Stimulated activated CD8-positive, alpha-beta memory T cell treated with anti-CD3 and anti-CD28 coated beads, Interleukin-15, amount 100 ng/mL, for 24 hours (primary cell): ENCODE measurements at places on chromosomes 16 and 17.

DNA sequence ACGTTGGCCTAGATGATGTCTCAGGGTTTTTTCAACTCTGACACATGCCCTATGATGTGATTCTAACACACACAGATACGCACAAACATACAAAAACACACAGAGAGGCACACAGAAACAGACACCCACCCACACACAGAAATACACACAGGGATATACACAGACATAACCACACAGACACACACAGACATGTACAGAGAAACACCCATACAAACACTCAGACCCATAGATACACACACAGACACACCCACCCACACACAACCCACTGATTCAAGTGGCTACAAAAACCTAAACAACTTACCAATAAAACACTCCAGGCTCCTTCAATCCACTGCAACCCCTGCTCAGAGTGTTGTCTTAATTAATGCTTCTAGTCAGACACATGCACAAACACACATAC is 244.6 kb upstream of the CCL2 start:
- DNase-seq: no peak

DNA sequence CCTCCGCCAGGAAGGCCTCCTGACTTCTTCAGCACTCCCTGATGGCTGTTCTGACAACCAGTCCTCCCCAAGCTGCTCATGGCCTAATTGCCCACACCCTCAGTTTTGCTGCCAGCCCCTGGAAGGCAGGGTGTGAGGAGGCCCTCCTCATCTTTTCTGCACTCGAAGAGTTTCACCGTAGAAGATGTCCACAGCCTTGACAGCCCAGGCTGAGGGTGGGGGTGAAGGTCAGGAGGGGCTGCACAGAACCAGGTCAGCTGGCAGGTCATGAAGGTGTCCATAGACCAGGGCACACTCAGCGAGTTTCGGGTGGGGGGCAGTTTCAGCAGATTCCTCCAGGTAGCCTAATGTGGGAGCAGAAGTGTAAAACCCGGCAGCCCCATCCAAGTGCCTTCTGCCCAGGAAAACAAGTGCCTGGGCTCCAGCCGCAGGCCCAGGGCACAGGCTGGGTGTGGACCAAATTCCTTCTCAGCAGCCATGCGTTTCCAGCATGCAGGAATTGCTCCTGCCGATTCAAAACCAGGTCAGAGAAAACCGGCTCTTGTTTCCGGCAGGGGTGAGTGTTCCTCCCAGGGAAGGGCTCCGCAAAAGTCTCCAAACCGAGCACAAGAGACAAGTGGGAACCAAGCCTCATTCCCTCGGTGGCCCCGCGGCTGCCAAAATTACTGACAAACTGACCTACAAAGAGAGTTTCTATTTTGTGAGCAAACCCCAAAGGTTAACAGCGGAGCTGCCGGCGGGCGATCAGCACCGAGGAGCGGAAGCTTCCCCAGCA is 228.8 kb downstream of the C16orf78 start:
- no peak for DNase-seq

GRCh38 chr16:84893849-84894599 is 74.2 kb downstream of the CRISPLD2 start:
- DNase-seq: no peak

DNA sequence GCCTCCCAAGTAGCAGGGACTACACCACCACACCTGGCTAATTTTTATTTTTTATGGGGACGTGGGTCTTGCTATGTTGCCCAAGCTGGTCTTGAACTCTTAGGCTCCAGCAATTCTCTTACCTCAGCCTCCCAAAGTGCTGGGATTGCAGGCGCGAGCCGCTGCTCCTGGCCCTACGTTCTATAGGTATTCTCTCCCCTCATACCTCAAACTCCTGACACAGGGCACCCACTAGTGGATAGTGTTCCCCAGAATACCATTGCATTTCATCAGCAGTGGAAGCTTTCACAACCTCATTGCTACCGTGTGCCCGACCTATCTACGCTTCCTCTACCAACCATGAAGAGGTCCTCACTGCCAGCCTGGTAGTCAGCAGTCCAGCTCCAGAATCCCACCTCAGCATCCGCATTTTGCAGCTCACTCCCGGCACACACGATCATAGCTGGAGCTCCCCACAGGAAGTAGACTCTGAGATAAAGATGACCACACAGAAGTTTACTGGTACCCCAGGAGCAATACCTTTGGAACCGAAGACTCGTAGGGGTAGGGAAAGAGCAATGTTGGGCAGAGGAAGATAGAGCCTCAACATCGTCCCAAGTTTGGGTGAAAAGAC is 9.3 kb downstream of the CTRB2 start:
- DNase-seq: no peak

DNA sequence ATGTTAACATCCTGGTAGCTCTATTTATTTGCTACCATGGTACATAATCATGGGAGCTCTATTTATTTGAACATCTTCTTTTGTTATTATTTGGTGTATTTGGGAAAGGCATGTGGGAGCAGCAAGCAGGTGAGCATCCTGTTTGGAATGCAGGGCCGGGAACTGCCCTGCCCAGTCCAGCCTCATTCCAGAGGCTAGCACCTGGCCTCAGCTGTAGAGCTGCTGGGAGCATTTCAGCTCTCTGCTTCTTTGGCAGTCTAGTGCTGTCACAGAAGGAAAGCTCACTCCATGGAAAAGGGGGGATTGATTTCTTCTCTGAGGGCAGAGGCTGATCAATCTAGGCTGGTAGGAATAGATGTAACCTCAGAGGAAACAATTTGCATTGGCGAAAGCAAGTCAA is 112.5 kb downstream of the WWOX start:
- DNase-seq: no peak

- DNase-seq: no peak
Observed at GRCh38 chr17:82287868-82288801, 14.6 kb upstream of the CSNK1D start.

DNA sequence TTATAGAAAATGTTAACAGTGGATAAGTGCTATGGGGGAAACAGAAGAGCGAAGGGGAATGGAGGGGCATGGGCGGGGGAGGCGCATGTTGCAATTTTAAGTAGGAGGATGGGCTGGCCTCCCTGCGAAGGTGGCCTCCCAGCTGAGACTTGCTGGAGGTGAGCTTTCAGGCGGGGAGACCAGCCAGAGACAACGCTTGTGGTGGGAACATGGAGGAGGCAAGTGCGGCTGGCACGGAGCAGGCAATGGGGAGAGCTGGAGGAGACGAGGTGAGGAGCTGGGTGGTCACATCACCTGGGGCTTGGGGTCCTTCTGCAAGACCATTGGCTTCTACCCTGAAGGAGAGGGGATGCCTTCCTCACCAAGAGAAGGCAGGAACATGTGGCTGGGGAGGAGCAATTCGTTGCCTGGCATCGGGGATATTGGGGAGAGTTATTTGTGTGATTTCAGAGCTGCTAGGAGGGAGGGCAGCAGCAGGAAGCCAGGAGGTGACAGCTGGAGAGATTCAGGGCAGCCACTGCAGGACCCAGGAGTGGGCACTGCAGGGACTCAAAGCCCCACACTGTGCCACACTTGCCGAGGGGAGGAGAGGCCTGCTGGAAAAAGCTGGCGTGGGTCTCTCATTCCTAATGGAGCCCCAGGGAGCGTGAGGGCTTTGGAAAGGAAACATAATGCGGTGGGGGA is 34.4 kb downstream of the PMFBP1 start:
- DNase-seq: no peak

GRCh38 chr17:1709971-1710806 is at the start of gene TLCD2:
TLCD2 (minus strand) TSS chr17:1710377; CDS start chr17:1710242, 135 bp downstream.
- no peak for DNase-seq

GRCh38 chr16:27720731-27721530 is 171.0 kb downstream of the KATNIP start:
- no peak for DNase-seq

DNA sequence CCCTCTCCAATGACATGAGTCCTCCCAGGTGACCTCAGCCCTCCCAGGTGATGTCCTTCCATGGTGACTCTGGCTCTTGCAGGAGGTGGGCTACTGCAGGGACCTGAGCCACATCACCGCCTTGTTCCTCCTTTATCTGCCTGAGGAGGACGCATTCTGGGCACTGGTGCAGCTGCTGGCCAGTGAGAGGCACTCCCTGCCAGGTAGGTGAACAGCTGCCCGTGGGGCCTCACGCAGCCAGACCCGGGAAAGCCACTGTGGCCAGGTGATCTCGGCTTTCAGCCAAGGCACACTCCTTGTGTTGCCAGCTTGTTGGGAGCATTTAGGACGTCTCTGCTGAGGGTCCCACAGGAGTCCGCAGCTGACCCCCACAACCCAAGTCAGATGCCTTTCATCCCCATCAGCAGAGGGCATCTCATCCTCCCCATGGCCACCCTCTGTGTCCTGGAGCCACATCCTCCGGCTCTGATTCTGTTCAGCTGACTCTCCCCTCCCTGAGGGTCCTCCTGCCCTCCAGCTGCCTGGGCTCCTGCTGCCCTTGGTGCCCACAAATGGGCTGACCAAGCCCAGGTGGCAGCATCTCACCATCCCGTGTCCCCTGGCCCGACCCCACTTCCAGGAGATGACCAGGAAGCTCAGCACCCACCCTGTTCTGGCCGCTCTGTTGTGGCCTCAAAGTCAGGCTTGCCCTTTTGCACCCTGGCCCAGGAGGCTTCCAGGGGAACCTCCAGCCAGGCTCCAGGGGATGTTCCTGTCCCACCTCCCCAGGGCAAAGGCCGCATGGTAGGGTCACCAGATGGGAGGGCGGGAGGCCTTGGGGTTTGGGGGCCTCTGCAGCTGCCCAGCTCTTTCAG is 20.1 kb downstream of the USP6 start:
- DNase-seq: no peak

DNA sequence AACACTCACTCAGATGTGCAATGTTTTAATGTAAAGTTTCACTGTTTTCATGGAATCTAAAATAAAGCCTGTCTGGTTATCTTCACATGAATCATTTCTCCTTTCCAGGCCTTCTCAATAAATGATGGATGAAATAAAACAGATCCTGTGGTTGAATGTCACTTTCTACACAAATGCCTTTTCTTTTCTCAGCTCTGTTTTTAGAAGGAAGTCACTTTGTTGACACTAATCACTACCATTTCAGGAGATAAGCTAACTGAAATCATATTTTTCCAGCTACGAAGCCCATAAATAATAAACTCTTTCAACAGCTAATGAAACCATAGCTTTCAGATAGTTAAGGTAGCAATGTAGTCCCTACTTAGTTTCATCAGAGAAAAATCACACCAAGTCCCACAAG is 17.9 kb downstream of the NME2 start:
- DNase-seq: no peak

DNA sequence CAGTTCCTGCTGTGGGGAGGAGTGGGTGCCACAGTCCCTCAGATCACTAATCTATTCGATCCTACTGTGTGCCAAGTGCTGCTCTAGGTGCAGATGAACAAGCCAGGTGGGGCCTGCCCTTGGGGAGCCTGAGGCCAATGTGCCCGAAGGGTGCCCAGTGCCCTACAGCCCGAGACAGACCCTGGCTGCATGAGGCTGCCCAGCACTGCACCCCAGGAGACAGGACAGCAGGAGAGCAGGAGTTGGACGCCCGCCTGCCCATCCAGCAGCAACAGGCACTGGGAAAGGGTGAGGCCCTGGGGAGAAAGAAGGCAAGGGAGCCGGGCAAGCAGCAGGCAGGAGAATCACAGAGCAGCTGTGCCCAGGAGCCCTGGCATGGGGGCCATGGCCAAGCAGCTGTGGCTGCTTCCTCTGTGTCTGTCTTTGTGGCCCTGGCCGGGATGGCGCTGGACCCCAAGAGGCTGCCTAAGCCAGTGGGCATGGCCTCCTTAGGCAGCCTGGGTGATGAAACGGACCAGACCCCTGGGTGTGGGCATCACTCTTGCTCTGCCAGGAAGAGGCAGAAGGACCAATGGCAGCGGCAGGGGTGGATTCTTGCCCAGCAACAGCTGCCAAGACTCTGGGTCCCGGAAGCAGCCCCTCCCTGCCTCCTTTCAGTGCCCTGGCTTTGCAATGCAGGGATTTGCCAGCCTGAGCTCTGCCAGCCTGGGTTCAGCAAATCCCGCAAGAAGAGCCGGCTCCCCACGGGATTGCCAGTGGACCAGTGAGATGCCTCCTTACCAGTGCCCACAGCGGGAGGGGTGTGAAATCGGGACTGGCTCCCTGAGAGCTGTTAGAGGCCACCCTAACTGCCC is 179.6 kb upstream of the TNRC6C start:
- DNase-seq: no peak

- no peak for DNase-seq
Observed at GRCh38 chr17:57211543-57211942, 44.8 kb upstream of the MSI2 start.

DNA sequence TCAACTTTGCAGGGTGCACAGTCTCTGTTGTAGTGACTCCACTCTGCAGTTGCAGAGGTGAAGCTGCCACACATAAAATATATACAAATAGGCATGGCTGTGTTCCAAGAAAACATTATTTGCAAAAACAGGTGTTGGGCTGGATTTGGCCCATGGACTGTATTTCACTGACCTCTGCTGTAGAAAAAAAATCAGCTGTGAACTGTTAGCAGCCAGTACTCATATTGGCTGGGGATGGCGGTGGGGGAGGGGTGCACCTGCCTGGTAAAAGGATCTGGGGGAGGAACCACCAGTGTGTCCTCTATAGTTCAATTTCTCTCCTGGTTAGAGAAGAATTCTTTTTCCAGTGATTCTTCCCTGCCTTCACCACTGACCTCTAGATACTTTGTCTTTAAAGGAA is 50.0 kb downstream of the SHISA9 start:
- no peak for DNase-seq

DNA sequence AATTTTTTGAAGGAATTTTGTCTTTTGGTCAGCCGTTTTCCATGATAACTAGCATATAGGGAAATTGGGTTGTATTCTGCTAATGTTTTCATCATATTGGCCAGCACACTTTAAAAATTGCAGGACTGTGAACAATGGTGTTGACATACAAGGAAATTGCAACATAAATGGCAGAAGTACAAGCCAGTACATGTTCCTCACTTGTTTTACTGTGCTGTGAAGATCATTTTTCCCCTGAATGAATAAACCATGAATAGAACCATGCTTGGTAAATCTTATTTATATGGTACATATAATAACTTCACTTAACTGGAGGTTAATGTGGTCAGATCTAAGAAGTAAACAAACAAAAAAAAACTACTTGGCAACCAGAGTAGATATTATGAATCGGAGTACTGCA is 22.8 kb downstream of the OMG start:
- DNase-seq: no peak

DNA sequence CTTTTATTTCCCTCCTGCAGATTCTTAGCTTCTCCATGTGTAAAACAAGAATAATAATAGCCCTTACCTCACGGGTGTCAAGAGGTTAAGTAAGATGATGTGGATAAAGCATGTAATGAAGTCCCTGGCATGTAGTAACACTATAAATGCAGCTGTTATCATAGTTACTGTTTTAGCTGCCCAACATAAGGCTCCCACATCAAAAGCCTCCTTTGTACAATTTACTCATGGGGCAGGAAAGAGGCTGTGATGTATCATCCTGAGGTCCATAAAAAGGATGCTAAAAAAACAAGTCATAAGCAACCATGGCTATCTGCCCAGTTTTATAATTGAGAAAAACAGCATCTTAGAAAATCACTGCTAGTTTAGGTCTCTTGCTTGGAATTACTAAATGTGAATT is 339.7 kb downstream of the CA10 start:
- DNase-seq: no peak

GRCh38 chr17:64066716-64067115 is 46.3 kb upstream of the ICAM2 start:
- no peak for DNase-seq
